ENCODE measurements at places on chromosomes 12 and 14.

- DNase-seq = no peak
Measured at GRCh38 chr12:52261208-52261484, 13.3 kb upstream of the KRT86 start.

- no peak for DNase-seq
Measured at GRCh38 chr12:57096099-57096572, 7.2 kb downstream of the NAB2 start.

DNA sequence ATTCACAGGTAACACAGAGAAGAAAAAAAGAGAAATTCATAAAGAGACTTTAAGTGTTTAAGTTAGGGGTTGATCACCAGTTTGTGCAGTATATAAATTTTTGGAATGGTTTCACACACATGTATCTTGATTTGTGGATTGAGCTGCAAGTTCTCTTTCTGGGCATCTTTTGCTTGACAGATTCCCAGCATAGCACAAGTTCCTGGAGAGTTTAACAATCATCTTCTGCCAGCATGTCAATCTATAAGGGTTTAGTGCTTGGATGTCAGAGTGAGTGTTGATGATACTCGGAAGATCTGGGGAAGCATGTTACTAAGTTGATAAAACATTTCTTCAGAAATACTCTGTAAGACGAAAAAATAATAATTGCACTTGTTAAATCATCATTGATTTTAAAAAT, 43.9 kb upstream of the FGF6 start:
- no peak for DNase-seq

DNA sequence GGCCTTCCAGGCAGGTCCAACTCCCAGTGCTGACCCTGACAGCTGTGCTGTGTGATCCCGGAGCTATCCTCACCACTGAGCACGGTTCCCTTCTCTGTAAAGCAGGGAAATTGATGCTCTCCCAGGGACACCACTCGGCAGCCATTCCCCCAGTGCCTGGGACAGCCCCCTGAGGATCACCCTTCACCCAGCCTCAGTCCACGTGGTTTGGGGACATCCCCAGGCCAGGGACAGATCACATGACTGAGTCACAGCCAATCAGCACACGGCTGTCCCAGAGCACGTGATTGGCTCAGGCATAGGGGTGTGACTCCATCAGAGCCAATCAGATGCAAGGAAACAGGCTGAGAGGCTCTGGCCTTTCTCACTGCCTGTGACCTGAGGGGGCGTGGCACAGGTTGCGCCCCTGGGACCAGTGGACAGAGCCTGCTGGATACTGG, 68.8 kb upstream of the SFSWAP start:
- DNase-seq = no peak

DNA sequence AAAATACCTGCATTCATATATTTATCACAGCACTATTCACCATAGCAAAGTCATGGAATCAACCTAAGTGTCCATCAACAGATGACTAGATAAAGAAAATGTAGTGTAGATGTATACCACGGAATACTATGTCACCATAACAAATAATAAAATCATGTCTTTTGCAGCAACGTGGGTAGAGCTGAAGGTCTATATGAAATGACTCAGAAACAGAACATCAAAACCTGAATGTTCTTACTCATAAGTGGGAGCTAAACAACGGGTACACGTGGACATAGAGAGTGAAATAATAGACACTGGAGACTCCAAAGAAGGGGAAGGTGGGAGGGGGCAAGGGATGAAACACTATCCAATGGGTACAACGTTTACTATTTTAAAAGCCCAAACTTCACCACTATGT, 37.9 kb downstream of the SLC38A1 start:
- no peak for DNase-seq

DNA sequence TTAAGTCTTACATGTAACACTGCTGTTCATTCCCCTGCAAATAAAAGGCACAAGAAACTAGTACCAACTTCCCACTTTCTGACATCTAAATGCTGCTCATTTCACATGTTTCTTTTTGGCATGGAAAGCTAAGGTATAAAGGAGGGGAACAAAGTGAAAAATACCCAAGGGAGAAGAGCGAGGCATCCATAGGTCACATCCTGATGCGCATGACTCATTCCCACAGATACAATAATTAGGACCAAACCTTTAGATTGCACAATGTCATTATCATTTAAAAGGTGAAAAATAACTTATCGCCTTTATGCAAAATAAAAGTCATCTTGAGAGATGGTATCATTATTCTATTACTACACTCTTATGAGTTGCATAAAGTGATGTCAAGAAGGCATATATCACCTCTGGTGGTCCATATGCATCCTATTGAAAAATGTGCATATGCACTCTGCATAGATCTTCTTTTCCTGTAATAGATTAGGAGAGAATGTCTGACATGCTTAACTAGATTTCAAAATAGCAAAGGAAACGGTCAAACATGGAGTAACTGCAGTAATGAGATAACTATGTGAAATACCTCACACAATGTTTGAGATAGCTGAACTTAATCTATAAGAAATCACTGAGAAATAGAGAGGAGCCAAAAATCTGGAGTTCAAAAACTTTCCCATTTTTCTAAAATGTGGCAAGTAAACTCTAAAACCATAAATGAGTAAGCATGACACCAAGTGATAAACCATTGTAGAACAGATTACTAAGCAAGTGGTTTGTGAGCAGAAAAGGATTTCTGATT, 382.5 kb upstream of the TMTC1 start:
- no peak for DNase-seq

GRCh38 chr14:60621386-60621785, 27.9 kb downstream of the SIX1 start:
- DNase-seq = no peak
